Stimulated activated CD8-positive, alpha-beta memory T cell treated with anti-CD3 and anti-CD28 coated beads, Interleukin-4, amount 100 ng/mL, for 1 hour (primary cell): ENCODE measurements at places on chromosomes 7 and 10.
A peak's percentile ranks its signal among the peaks of the same experiment; 100 is the strongest.

DNA sequence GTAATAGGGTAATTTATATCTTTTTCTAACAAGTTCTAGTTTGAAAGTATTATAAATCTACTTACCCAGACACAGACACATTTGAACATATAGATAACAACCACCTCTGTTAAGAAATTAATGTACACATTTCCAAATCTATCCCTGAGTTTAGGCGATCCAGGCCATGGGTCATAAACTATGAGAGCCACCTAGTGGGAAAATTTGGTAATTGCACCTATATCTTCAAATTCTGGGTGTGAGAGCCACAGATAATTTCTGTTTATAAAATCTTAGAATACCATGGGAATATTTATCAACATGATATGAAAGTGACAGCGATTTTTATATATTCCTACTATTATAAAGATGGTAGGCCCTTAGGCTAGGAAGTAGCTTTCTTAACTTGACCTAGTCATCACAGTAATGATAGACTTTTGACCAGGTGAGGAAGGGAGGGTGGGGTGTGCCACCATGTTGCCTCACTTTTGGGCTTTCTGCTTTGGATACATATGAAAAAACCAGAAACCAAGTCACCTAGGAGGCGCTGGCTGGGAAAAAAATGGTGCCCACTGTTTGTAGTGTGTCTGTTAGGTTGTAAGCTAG, 8.0 kb upstream of the EPHA1 start:
- DNase-seq, result no peak

- no peak for DNase-seq
Observed at GRCh38 chr7:56218510-56218909, 102.3 kb upstream of the NUPR2 start.

- DNase-seq, result no peak
Observed at GRCh38 chr7:112385516-112385915, 64.7 kb upstream of the IFRD1 start.

DNA sequence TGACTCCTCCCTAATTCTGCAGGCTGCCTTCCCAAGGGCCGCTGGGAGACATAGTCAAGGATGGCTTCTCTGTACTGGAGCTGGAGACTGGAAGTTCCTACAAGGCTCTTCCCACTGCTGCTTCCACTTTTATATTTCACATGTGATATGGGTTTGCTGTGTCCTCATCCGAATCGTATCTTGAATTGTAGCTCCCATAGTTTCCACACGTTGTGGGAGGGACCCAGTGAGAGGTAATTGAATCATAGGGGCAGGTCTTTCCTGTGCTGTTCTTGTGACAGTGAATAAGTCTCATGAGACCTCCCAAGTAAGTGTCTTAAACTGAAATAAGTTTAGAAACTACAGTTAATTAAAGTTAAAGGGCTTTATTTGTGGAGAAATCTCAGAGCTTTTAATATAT, 47.0 kb upstream of the BICC1 start:
- DNase-seq, result no peak

- no peak for DNase-seq
Observed at GRCh38 chr10:8418631-8419030, 364.1 kb downstream of the GATA3 start.

DNA sequence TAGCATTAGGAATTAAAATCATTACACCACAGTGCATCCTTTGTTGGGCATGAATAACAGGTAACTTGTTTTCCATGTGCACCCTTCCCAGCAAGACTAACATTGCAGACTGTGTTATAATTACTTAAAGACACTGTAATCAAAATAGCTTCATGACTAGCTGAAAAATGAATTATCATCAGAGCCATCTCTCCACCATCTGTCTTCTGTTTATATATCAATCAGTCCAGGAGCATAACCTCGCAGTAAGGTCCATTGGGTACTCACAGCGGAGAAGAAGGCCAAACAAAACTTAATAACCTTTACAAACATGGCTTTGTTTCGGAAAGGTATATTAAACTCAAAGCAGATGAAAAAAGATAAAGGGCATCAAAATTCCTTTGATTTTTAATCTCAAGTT, 90.6 kb downstream of the ODAD2 start:
- DNase-seq, result no peak

DNA sequence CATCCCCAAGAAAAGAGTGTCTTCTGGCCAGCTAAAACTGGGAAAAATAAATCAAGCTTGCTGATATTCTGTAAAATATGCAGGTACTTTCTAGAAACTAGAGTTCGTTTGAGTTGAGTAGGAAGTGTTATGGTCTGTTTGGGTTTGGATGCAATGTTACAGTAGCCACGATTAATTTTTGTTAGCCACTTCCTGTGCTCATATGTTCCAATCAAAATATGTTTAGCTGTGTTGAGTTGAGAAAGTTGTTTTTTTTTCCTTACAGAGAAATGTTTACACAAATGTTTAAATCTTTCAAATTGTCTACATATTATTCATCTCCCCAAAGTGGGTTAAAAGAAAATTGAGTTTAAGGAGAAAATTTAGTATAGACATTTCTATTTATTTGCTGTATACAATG, 11.3 kb upstream of the LAMB1 start:
- no peak for DNase-seq

DNA sequence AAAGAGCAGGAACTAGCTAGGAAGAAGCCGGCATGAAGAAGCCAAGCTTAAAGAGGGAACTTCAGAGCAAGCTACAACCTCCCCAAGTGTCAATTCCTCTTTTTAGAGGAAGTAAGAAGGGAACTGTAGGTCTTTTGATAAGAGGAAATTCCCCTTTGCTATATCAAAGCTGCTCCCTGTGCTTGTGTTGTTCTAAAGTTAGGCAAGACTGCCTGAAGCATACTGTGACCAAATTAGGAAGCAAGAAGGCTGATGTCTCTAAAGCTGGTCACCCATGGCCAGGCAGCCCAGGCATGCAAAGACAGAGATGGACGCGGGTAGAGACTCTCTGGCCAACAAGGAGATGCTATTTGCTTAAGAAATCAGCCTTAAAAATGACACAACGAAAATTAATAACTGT, 87.9 kb downstream of the RNF216 start:
- no peak for DNase-seq

DNA sequence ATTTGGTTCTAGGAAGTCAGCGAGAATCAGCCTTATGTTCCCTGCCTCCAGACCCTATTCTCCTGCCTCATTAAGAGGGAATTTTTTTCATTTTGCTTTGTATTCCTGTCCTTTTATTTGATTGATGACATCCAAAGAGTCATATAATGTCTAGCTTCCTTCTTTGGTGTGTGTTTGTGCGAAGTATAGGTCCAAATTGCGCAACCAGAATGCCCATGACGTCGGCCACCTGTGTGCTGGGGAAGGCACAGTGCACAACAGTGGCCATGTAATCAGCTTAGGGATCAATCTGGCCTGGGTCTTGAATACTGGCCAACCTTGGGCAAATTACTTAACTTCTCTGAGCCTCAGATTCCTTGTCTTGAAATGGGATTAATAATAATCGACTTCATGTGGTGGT, 206.2 kb downstream of the VTI1A start:
- no peak for DNase-seq

DNA sequence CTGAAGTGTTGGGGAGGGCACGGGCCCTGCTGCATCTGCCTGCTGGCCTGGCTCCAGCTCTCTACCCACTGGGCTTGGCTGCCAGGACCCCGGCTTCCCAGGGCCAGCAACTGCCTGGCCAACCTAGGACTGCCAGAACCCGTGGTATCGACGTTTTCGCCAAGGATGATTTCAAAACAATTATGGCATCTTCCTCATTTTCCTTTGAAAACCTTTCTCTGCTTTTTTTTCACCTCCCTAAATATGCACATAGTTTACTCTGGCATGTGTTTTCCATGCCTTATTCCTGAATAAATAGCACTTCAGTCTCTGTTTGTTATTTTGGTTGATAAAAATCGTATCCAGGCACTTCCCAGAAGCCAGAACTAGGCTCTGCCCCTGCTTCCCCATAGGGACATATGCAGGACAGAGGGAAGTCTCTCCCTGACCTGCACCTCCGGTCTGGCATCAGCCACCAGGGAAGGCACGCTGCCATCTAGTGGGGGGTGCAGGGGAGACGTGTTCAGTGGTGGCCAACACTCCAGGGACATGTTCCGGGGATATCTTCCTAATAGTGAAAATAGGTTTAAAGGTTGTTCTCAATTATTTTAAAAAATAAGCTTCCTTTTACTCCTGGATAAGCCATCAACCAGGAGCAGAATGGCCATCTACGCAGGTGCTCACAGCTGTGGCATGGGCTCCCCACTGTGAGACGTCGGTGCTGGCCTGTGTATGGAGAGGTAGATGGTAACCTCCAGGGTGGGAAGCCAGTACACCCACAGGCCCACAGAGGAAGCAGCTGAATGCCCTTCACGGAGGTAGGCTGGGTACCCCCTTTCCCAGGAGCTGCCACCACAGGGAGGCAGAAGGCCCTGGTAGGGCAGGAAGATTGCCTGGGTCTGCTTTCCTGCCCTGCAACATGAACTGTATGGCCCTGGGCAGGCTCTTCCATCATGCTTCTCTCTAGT, 30.7 kb upstream of the ANTXRL start:
- no peak for DNase-seq

GRCh38 chr7:23661385-23661784, 18.6 kb upstream of the FAM221A start:
- DNase-seq, result no peak

DNA sequence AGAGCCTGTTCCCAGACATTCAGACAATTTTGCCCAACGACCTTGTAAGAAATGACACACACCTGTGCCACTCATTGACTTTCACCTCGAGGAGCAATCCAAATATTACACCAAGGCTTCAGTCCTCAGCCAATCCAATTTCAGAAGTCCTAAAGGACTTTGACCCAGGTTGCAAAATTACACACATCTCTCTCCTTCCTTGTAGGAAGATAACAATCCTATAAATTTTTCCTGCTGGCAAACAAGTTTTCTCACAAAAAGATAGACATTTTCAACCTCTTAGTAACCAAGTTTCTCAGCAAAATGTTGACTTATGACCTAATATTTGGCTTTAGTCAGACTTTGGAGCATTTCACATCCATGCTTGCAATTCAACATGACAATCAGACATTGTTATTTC, 745.0 kb downstream of the GRID1 start:
- DNase-seq, result no peak

DNA sequence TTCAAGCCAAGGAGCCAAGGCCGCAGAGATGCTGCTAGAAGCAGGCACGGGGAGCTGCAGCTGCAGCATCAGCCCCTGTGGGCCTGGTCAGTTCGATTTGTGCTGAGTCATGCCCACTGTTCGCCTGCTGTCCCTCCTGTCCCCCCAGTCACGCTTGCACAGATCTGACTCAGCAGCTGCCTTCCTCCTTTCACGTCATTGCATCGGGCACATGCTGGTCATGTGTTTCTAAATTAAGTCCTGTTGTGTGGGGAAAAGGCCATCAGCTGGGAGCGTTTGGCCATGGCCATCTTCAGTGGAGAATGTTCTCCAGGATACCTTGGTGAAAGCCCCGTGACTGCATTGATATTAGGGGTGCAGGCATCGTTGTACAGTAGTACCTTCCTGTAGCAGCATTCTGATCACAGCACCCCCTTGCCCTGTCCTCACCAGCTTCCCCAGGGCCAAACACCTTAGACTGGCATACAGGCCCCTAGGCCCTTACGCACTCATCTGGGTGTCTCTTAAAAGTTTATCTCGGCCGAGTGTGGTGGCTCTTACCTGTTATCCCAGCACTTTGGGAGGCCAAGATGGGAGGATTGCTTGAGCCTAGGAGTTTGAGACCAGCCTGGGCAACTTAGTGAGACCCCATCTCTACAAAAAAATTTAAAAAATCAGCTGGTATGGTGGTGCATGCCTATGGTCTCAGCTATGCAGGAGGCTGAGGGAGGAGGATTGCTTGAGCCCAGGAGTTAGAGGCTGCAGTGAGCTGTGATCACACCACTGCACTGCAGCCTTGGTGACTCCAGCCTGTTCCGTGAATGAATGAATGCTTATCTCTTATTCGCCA, 23.2 kb downstream of the POR start:
- DNase-seq, result no peak

DNA sequence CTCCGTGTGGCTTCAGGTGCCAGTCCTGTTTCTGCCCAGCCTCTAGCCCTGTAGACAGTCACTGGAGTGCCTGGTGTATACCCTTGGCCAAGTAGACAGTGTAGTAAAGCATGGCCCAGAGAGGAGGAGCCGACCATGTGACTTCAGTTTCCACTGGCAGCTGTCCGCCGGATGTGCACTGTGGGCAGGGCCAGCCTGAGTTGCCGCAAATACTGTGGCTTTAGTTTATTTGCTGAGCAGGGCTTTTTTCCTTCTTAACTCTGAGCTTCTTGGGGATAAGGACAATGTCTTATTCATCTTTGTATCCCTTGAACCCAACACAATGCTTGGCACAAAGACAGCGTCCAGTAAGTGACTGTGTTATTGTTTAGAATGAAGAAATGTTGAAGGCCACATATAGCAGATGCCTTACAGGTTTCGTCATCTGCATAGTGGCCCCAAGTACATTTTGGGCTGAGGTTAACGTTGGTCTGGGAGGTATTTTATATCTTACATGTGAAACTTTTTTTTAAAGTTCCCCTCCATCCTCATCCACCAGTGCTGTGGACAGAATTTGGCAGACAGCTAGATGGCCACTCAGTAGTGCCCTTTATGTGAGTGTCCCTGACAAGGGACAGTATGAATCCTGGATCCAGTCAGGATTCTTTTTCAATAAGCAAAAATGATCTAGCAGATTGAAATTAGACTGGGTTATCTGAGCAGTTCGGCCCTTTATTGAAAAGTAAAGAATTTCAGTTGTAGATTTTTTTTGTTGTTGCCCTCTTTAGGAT, 40.6 kb downstream of the CYP17A1 start:
- DNase-seq, result peak; percentile 40

- DNase-seq, result no peak
Observed at GRCh38 chr10:49653273-49653929, 26.1 kb upstream of the C10orf53 start.

DNA sequence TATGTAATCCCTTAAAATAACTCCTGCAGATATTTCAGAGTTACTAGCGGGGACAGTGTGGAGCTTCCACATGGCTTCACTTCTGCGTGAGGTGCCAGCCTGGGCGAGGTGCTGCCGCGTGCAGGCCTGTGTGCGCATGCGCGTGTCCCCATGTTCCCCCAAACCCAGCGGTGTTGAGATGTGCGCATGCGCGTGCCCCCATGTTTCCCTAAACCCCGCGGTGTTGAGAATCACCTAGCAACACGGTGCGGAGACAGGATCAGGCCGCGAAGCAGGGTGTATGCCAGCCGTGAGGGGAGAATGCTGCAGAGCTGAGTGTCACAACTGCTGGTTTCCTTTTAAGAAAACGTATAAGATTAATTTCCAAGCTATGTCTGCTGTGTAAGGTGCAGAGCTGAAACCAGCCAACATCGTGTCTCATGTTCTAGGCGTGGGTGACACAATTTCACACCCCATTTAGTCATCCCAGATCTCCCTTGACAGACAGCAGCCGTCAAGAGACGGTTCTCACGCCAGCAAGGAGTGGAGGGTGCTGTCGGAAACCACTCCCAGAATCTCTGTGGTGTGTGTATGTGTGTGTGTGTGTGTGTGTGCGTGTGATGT, 71.9 kb upstream of the ADARB2 start:
- DNase-seq, result no peak

DNA sequence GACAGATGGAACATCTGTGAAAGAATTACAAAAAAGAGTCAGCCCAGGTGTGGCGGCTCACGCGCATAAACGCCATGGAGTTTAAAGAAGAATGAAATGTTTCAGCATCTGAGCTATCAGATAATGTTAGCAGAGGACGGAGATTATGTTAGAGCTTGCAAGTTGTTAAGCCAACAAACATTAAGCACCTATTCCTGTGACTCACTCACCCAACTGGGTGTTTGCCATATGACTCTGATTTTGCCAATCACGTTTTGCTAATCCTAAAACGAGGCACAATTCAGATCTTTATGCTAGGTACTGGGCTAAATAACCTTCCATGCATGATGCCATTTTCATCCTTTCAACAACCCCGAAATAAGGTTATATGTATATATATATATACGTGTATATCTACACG, 29.0 kb upstream of the CCNY start:
- DNase-seq, result no peak
